Hypothalamus (tissue), 51 donors: ENCODE measurements at places on chromosomes 1 and 21.

DNA sequence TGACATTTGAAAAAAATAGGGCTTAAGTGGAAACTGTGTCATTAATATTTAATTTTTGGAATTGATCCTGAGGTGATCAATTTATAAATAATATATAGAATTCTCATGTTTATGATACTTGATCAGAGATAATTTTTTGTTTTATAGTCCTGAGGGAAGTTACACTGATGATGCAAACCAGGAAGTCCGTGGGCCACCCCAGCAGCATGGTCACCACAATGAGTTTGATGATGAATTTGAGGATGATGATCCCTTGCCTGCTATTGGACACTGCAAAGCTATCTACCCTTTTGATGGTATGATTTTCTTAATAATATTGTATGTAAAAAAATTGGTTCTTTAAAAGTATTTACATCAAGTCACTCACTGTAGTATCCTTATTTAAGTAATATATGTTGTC is 101.2 kb downstream of the FNBP1L start:
- DNase-seq, result no peak

GRCh38 chr1:212255705-212256307 is 29.4 kb upstream of the PPP2R5A start:
- DNase-seq, result no peak

DNA sequence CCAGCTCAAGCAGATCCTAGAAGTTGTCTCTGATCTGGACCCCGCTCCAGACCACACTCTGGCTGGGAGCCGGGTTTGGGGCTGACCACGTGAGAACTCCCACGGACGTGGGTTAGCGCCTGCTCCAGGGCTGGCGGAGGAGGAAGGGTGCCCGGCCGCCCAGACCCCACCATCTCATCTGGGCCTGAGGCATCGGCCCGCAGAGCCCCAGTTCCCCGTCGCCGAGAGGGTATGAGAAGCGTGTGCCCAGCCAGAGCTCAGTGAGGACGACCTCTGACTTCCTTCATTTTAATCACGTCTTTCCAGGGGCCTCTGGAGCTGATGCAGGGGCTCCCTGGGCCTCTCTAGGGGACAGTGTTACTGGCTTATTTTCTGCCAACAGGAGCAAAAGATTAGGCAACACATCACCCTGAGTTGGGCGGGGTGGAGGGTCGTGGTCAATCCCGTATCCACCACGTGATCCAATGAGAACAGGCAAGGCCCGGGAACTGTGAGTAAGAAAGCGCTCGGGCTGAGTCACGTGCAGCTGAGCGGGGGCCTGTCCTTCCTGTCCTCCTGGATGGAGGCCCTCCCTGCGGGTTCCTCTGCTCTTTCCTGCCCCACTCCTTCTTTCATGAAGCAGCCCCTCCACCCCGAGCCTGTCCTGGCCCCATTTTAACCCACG is 81.1 kb downstream of the SIK1 start:
- no peak for DNase-seq

DNA sequence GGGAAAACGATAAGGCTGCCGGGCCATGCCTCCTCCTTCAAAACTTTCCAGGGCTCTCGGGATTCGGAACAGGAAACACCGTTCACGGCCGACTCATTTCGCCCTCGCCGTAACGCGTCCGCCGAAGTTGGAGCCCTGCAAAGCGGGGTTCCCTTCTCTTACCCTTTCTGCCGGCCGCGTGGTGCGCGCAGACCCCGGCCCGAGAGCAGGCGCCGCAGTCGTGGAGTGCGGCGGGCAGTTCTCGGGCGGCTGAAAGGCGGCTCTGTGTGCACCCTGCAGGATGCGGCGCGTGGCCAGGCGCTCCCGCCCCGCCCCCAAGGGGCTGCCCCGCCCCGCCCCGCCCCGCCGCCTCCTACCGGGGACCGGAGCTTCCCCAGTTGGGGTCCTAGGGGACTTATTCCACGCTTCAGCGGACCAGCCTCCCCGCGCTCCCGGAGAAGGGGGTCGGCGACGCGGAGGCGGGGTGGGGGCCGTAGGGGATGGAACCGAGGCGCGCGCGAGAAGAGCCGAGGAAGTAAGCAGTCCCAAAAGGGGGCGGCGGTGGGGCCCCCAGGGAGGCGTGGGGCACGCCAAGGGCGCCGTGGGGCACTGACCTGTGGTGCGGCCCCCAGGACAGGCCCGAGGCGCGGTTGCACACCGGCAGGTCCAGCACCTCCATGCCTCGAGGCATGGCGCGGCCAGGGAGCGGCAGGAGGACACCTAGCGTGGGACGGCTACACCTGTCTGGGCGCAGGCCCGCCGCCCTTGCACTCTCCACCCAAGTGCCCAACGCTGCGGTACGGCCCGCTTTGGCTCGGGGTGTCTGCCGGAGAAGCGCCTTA is at the start of gene MCOLN2:
MCOLN2 (minus strand) TSS at position 268 of the 821 bp plus-strand sequence; CDS start at position 27, 241 bp downstream.
- DNase-seq, result no peak

GRCh38 chr1:151472856-151473731 is 13.8 kb upstream of the POGZ start:
- DNase-seq, result no peak

- DNase-seq, result no peak
Observed at GRCh38 chr1:92820551-92820950, 11.3 kb upstream of the RPL5 start.

DNA sequence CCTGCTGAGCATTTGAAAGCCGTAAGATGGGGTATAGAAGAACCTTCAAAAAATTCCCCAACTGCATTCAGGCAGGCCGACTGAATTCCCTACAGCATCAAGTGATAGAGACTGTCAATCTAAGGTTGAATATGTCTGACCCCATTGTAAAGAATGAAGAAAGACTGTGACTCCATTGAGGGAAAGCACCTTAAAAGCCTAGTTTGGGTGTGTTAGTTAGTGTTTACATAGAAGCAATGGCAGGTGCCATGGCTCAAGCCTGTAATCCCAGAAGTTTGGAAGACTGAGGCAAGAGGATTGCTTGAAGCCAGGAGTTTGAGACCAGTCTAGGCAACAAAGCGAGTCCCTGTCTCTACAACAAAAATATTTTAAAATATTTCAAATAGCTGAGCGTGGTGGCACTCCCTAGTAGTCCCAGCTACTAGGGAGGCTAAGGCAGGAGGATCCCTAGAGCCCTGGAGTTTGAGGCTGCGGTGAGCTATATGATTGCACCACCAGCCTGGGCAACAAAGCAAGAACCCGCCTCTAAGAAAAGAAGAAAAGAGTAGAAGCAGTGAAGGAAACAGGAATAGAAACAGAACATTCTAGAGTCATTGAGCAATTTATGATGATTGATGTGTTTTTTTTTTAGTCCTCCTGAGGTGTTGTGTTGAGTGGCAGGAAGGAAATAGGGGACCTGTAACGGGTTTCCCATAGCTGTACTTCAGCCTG is 15.4 kb downstream of the POLR3GL start:
- no peak for DNase-seq

DNA sequence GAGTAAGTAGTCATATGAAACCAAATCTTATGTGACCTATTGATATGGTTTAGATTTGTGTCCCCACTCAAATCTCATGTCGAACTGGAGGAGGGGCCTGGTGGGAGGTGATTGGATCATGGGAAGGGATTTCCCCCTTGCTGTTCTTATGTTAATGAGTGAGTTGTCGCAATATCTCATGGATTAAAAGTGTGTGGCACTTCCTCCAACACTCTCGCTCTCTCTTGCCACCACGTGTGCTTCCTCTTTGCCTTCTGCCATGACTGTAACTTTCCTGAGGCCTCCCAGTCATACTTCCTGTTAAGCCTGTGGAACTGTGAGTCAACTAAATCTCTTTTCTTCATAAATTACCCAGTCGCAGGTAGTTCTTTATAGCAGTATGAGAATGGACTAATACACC is 241.2 kb downstream of the RGS7 start:
- no peak for DNase-seq

DNA sequence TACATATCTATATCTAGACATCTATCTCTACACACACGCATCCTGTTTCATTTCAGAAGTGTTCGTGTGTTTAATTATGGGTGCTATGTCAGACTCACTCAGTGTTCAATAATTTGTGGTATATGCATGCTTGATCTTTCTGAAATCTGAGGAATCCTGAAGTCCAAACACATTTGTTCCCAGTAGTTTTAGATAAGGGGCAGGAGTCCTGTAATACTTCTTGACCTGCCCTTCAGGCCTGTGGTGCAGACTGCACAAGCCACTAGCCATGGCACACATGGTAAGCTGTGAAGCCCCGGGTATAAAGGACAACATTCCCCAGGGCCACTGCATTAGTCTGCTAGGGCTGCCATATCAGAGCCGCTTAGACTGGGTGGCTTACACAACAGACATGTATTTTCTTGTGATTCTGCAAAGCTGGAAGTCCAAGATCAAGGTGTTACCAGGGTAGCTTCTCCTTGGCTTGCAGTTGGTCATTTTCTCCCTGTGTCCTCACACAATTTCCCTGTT is 267.2 kb downstream of the RHOU start:
- no peak for DNase-seq

DNA sequence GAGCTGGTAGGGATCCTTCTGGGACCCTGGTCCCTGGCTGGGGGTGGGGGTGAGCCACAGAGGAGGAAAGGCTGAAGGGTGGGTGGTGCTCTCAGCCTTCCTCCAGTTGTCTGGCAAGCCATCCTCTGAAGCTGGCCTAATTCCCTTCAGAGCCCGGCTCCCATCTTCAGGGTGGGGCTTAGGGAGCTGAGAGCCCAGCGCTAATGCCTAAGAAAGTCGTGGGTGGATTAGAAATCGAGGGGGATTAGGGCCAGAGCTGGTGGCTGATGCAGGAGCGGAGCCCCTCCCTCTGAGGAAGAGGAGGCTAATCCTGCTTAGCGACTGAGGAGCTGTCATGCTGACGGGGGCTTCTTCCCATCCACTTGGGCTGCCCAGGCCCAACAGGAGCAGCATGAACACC is 30.8 kb upstream of the DMBX1 start:
- DNase-seq, result no peak

GRCh38 chr1:48356901-48357300 is 115.1 kb downstream of the SPATA6 start:
- DNase-seq, result no peak

DNA sequence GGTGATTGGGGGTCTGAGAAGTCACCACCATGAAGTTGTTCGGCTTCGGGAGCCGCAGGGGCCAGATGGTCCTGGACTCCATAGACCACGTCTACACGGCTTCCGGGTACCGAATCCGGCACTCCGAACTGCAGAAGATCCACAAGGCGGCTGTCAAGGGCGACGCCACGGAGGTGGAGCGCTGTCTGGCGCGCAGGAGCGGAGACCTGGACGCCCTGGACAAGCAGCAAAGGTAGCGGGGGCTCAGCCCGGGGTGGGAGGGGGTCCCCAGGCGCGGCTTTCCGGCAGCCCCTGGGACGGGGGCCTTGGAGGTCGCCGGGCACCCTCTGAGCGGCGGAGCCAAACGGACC is 146.5 kb downstream of the LIPI start:
- no peak for DNase-seq

DNA sequence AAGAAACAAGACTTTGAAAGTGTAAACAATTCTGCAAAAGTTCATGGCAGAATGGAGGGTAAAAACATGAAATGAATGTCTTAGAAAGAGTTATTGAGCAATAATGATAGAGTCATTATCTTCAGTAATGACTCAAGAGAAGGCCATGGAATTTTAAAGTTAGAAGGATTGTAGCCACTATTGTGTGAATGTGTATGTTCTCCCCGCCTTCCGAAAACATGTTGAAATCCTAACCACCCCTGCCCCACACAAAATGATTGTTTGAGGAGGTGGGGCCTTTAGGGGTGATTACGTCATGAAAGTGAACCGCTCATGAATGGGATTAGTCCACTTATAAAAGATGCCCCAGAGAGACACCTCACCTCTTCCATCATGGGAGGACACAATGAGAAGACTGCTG is 93.8 kb upstream of the CCDC190 start:
- DNase-seq, result no peak

- DNase-seq, result no peak
Observed at GRCh38 chr1:36613721-36614120, 131.0 kb upstream of the CSF3R start.

GRCh38 chr21:38123626-38124025 is 133.2 kb upstream of the KCNJ15 start:
- DNase-seq, result no peak

GRCh38 chr1:72911656-72912055 is 629.3 kb upstream of the NEGR1 start:
- DNase-seq, result no peak

DNA sequence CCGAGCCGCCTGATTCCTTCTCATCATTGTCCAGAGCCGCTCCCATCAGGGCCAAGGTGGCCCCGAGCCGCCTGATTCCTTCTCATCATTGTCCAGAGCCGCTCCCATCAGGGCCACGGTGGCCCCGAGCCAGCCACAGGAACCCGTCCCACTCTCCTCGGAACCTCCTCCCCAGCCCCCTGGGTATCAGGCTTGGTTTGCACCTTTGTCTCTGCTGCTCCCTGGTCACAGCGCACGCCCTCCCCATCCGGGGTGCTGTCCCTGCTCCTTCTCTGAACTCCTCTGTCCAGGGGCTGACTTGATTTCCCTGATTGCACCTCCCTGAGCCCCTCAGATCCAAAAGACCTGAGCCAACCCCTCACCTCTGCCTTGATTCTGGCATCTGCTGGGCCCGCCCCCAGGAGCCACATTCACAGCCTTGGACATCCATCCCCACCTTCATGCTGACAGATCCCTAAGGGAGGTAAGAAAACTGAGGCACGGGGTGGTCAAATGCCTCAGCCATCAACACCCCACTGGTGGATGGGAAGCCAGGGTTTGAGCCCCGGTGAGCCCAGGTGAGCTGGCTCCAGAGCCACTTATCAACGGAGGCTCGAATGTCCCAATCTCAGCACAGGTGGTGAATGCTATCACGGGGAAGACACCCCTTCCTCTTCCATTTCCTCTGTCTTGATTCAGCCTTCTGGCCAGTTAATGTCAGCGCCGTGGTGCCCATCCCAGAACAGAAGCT is 25.6 kb upstream of the COL18A1 start:
- no peak for DNase-seq

- no peak for DNase-seq
Observed at GRCh38 chr1:176539018-176539417, 76.0 kb downstream of the PAPPA2 start.

DNA sequence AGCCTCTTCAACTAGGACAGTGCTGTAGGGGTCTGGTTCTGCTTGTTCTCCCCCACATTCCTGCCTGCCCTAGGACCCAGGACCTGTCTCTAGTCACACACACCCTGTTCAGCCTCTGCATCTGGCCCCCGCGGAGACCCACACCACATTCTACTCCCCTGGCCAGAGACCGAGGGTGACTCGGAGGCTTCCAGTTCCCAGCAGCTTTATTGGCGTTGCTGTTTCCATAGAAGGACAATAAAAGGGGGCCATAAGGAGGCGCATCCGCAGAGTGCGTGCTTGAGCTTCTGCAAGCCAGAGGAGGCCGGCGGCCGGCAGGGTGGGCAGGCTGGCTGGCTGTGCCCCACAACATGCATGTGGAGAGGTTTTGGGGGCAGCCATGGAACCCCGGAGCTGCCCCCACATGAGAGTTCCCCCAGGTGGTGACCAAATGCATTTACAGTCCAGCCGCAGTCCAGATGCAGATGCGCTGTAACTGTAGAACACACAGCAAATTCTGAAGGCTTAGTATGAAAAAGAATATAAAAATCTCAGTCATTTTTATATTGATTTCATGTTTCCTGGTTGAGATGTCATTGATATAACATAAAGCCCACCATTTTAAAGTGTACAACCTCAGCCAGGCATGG is 52.4 kb downstream of the PDE9A start:
- no peak for DNase-seq

- DNase-seq, result no peak
Observed at GRCh38 chr1:151581451-151581850, 30.4 kb upstream of the SNX27 start.
